OCI-M1 (cell line): ENCODE measurements at places on chromosomes 7 and 10.

GRCh38 chr7:123283373-123283772 lies 83.6 kb upstream of the SLC13A1 start:
- no peak for DNase-seq

DNA sequence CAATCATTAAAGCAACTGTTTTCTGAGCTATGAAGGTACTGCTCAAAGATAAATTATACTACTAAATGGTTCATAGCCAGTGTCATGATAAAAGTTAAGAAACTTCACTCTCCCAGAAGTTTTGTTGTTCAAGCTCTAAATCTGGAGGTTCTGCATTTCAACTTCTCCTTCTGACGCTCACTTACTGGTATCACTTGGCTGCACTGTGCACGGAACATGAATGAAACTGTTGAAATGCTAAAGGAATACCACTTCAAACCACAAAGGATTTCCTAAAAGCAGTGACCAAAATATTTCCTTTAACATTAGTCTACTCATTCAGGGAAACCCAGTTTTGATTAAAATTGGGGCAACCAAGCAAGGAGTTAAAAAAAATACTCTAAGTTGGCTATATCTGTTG lies 93.6 kb downstream of the UBE2H start:
- peak; percentile 73 for DNase-seq

GRCh38 chr10:132418527-132419416 lies 21.8 kb downstream of the PWWP2B start:
- peak; percentile 56 for DNase-seq

GRCh38 chr10:117312430-117312829 lies 62.8 kb downstream of the PDZD8 start:
- no peak for DNase-seq

- no peak for DNase-seq
These were observed 128.1 kb upstream of the NANOS1 start for GRCh38 chr10:118901380-118901779.

DNA sequence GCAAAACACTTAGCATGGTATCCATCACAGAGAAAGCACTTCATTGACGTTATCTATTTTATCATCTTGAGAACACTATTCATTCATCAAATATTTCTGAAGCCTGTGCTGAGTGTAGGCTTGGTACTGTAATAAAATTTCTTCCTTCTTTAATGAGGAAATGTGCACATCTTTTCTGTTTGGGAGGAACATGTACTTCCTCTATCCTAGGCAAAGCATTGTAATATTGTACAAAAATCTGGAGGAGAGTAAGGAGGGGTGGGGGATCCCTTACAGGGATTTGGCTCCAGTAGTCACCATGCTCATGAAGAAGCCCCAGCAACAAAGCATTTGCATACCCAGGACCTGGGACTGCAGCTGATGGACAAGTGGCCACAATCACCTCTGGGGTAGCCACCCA lies 39.9 kb upstream of the SORCS3 start:
- no peak for DNase-seq

- DNase-seq = no peak
These were observed 46.8 kb upstream of the GLCCI1 start for GRCh38 chr7:7921830-7922229.

GRCh38 chr10:20100171-20100570 lies 283.9 kb downstream of the PLXDC2 start:
- DNase-seq = peak; percentile 18

DNA sequence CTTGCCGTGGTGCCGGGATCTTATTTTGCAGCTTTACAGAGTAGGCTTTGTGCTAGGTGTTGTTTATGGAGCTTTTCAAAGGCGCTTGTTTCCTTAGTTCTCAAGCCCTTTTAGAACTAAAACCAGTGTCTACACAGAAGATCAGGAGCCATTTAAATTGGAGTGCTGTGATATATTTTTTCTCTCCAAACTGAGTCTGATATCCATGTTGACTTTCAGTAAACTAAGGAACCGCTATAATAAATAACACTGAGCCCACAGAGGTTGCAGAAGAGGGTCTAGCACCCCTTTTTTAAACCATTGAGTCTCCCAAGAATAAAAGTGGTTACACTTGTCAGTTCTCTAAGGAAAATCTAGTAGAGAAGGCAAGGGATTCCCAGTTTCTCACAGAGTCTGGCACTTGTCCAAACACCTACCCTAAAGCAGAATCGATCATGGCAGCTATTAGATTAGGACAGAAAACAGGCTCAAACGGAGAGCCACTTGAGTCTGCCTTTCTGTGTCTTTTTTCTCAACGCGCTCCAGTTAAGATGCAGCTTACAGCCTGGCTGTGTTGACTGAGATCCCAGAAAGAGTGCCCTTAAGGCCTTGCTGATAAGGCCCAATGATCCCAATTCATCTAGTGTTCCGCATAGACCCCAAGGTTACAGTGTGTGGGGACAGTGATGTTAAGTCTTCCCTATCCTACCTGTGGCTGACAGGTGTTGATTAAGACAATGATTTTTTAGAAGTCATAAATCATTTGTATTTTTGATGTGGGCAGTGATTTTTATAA lies 804 bp downstream of the TMEM106B start:
- DNase-seq = peak; percentile 37

- DNase-seq = peak; percentile 8
These were observed 2.3 kb downstream of the CDK13 start for GRCh38 chr7:39952374-39952773.

DNA sequence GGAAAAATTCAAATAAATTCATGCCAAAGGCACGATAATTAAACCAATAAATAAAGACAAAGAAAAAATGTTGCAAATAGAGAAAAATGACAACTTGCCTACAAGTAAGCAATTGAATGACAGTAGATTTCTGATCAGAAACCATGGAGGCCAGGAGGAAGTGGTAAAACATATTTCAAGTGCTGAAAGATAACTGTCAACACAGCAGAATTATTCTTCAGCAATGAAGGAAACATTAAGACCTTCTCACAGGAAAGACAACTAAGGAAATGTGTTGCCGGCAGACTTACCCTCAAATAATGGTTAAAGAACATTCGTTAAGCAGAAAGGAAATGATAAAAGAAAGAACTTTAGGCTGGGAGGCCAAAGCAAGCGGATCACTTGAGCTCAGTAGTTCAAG lies 30.4 kb downstream of the RUNDC3B start:
- peak; percentile 48 for DNase-seq

- no peak for DNase-seq
These were observed 4.0 kb upstream of the FAM53B start for GRCh38 chr10:124748166-124748565.

- no peak for DNase-seq
These were observed 150.9 kb upstream of the KLF6 start for GRCh38 chr10:3935933-3936359.

GRCh38 chr7:85191383-85191782 lies 4.5 kb upstream of the SEMA3D start:
- DNase-seq = peak; percentile 69

DNA sequence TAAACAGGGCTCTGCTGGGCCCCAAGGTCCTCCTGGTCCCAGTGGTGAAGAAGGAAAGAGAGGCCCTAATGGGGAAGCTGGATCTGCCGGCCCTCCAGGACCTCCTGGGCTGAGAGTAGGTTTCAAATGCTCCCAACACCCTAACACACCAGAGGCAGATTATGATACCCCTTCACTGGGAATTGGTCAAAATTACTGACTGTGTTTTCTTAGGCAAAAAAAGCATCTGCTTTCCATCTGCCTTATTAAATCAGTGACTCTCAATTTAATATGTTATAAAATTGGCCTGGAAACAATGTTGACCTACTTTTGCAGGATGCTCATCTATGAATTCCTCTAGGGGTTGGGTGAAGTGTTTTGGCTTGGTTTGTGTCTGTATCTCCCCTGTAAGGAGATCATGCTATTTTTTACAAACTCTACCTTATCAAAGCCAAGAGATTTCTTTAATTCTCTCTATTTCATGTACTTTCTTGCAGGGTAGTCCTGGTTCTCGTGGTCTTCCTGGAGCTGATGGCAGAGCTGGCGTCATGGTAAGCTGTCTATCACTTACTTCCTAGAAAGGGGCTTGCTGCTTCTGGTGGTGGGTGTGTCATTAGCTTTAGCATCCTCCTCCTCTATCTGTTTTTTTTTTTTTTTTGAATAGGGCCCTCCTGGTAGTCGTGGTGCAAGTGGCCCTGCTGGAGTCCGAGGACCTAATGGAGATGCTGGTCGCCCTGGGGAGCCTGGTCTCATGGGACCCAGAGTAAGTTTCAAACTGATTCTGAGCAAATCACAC lies 15.9 kb downstream of the COL1A2 start:
- no peak for DNase-seq

GRCh38 chr10:131773370-131774343 lies 127.2 kb upstream of the PPP2R2D start:
- no peak for DNase-seq

- DNase-seq = no peak
These were observed 33.1 kb downstream of the GSTO2 start for GRCh38 chr10:104301907-104302690.

GRCh38 chr10:5666008-5666840 lies at the start of gene ASB13:
Gene ASB13 (minus strand): TSS chr10:5666595. CDS start chr10:5666551, 44 bp downstream.
- peak; percentile 75 for DNase-seq

GRCh38 chr10:114609518-114610426 lies 48.3 kb downstream of the ABLIM1 start:
- no peak for DNase-seq

GRCh38 chr7:13293264-13294002 lies 606.0 kb downstream of the ARL4A start:
- DNase-seq = no peak

- DNase-seq = no peak
These were observed 170.6 kb upstream of the GRB10 start for GRCh38 chr7:50953303-50953702.

GRCh38 chr7:47427051-47427643 lies 154.8 kb downstream of the TNS3 start:
- DNase-seq = no peak

- no peak for DNase-seq
These were observed 70.9 kb downstream of the DAGLB start for GRCh38 chr7:6376820-6377219.

- no peak for DNase-seq
These were observed 195.1 kb downstream of the HECW1 start for GRCh38 chr7:43307522-43307921.

DNA sequence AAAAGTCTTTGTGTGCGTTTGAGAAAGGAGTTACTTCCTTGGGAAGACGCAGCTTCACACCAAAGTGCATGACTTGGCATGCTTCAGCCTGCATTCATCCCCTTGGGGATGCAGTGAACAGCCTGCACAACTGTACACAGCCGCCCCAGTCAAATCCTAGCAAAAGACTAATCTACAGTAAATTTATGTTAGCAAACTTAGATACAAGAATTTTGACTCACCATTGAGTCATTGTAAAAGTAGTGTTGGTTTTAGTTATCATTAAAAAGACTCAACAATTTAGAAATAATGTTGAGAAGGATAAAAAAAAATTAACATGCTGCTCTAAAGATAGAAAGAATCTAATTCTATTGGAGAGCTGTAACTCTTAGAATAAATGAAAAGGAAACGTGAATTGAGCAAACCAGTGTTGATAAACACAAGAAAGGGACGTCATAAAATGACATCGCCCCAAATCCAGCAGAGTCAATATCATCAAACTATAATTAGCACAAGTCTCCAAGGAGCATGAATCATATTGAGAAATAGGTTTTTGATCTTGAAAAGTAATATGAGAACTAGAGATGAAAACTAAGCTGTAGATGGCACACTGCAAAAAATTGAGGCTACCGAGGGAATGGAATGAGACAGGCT lies 11.9 kb upstream of the OPTN start:
- DNase-seq = peak; percentile 7

DNA sequence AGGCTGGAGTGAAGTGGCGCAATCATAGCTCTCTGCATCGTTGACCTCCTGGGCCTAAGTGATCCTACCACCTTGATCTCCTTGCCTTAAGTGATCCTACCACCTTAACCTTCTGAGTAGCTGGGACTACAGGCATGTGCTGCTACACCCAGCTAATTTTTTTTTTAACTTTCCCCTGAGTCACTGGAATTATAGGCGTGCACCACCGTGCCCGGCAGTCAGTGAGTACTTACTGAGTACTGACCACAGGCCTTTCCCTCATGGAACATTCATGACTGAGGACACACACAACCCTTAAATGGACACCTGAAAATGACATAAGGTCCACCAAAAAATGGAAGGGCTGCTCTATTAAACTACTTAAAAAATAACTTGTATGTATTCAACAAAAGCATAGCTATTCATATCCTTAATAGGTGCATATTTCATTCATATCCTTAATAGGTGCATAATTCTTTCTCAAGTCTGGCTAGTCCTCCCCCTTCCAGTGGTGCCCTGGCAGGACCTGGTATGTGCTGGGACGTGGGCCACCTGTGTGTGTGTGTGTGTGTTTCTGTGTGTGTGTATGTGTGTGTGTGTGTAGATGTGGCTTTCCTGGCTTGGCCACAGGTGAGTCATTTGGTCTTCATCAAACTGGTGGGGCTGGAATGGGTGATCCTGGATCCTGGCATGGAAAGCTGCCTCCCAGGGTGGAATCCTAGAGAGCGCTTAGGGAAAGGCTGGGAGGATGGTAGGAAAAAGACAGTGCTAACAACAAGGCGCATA lies 3.5 kb downstream of the FAM180A start:
- no peak for DNase-seq

DNA sequence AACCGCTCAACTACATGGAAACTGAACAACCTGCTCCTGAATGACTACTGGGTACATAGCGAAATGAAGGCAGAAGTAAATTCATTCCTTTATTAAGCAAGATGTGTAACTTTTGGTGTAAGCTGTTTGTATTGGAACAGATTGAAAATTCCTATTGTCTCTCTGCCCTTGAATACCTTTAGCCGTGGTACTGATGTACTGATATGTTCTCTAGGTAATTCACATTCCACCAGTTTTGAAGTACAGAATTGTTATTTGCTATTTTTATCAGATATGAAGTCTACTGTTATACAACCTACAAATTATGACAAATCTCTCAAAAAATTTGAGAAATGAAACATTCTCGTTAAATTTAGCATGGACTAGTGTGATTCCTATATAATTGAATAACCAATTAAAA lies 17.7 kb downstream of the ZMYND11 start:
- no peak for DNase-seq

DNA sequence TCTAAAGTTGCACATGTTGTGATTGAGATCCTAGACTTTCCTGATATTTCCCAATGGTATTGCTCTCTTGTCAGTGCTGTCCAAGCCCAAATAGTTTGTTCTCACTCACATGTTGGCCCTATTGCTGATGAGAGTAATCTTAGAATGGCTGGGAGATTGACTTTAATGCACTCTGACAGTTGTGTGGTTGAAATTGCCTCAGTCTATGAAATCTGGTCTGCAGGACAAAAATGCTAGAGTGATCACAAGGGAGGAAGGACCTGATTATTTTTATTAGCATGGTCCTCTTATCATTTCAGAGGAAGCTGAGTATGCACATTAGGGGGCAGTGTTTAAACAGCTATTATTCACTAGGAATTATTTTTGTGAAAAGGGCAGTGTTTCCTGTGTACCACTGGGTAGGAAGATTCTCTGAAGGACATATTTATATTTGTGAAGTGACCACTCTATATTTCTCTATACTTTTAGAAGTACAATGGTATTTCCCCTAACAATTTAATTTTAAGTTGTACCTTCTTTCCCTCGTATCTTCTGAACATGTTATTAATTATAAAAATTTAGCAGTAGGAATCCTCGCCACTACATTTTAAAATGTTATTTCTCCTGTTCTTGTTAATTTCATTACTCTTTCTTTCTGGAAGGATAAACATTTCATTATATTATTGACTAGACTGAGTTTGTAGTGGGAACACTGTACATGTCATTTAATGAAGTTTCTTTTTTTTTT lies 64.4 kb downstream of the SUGCT start:
- DNase-seq = peak; percentile 17

- peak; percentile 49 for DNase-seq
These were observed 54.6 kb downstream of the TMEM26 start for GRCh38 chr10:61398366-61399129.

GRCh38 chr7:151552352-151553028 lies 32.8 kb upstream of the RHEB start:
- DNase-seq = no peak

GRCh38 chr7:28626221-28626620 lies 213.9 kb downstream of the CREB5 start:
- DNase-seq = no peak
